ENCODE measurements at places on chromosomes 7 and 10.
A peak's percentile ranks its signal among the peaks of the same experiment; 100 is the strongest.

DNA sequence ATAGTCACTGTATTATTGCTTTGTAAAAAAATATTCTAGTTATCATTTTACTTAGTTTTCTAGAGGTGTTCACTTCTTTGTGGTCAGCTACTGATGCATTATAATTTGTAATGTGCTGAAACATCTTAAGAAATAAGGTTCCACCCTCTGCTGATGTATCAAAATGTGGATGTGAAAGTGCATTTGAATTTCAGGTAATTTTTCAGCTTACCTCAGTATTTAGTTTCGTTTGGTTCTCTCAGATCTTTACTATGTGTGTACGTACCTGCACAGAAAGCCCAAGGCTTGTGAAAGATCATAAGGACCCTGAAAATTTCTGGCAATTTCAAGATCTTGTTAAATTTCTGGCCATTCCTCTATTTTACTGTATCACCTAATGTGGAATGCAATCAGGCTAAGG, 542.3 kb upstream of the TPK1 start:
- no peak for DNase-seq

GRCh38 chr10:108591417-108591816, 1331.9 kb downstream of the XPNPEP1 start:
- no peak for DNase-seq

- DNase-seq, result peak; percentile 72
Measured at GRCh38 chr7:40717242-40717641, 582.4 kb downstream of the SUGCT start.

DNA sequence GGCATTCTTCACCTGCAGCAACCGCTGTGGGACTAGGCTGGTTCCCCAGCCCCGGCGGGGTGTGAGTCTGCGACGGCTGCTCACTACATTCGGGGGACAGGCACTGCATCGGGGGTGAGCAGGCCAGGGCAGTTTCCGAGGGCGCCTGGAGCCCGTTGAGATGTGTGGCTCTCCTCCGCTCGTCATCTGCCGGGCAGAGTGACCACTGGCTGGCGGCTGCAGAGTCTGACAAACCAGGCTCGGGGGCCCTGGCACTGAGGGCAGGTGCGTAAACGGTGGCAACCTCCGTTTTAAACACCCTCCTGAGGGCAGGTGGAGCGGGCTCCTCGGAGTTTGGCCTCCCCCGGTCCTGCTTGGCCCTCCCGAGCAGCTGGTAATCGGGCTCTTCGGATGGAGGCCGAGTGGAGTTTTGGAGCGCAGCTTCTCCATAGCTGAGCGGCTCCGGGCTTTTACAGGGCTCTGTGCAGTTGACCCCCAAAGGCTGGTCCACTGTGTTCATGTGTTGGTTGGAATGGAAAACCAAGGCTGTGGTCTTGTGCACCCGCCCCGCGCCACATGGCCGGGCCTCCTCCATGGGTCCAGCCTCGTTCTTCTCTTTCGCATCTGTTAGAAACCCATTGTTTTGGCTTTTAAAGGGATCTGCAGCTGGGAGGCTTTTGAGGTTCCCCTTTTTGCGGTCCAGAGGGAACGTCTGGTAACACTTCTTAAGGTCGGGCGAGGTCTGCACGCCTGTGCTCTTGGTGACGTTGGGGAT, 20.9 kb downstream of the INSYN2A start:
- DNase-seq, result no peak

GRCh38 chr7:24017519-24017918, 266.5 kb upstream of the NPY start:
- DNase-seq, result no peak

DNA sequence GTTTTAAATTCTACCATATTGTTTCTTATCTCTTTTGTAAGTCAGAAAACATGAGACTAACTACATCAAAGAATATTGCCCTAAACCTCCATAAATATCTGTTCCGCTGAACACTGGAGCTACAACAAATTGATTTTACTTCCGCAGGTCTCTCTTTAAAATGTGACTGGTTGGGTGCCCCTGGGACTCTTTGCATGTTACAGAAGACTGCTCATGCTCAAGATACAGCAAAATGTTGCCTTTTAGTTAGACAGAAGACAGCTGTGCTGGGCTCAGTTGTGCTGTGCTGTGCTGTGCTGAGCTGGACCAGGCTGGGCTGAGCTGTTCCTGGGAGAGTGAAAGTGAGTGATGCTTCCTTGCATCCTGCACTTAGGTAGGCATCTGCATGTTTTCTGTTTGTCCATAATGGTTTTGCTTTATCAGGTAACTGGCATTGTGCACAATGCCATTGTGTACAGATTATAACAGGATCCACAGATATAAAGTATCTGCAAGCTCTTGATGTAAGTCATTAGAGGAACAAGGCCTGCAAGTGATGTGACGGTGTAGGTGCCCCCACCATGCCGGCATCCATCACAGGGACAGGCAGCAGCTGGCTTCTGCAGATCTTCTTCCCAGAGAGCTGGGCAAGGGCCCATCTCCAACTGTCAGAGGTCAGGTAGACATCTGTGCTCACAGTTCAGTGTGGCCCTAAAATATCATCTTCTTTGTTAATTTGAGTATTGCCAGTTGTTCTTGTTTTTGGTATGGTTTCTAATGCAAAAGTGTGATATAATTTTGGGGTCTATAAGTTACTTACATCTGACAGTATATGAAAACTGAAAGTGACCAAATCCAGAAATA, 972.5 kb upstream of the CELF2 start:
- DNase-seq, result no peak

DNA sequence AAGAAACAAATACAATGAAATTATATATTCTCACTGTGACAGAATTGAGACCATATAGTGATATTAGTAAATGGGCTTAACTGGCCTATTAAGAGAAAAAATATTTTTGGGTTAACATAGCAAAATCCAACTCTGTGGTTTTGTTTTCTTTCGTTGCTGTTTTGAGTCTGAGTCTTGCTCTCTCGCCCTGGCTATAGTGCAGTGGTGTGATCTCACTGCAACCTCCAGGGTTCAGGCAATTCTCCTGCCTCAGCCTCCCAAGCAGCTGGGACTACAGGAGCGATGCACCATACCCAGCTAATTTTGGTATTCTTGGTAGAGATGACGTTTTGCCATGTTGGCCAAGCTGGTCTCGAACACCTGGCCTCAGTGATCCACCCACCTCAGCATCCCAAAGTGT, 15.3 kb downstream of the TRIM24 start:
- no peak for DNase-seq

GRCh38 chr10:94035982-94036765, 42.4 kb downstream of the PLCE1 start:
- no peak for DNase-seq

- peak; percentile 2 for DNase-seq
Measured at GRCh38 chr10:6877722-6878392, 297.8 kb upstream of the PRKCQ start.

DNA sequence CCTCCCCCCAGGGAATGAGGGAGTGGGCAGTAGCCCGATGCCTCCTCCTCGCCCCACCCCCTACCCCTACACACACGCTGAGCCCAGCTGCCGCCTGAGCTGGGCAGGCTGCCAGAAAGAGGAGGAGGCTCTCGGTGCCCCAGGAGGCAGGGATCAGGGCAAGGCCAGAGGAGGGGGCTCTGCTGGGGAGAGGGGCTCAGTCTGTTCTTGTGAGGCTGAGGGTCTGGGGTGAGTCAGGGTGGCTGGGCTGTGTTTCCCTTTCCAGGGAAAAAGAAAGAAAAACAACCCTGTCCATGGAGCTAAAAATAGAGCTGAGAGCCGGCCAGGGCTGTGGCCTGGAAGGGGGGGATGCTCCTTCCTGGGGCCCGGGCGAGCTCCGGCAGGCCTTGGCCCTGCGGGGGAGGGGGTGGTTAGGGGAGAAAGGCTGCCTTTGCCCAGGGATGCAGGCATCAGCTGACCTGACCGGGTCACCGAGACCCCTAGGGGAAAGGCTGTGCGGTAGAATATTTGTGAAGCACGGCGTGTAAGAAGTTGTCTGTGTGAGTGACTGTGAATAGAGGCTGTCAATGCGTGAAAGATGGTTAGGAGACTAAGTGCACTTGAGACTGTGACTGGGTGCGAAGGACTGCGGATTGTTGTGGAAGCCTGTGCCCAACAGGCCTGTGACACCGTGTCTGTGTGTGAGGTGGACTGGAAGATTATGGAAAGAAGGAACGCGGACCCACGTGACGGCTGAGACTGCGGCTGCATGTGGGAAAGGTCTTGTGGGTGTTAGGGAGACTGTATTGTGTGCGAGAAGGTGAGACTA, 1.2 kb upstream of the LZTS2 start:
- DNase-seq, result peak; percentile 79

- DNase-seq, result no peak
Measured at GRCh38 chr10:125149036-125149679, 11.2 kb downstream of the CTBP2 start.

GRCh38 chr7:52540041-52540440, 495.4 kb upstream of the POM121L12 start:
- DNase-seq, result peak; percentile 2

Data from activated CD8-positive, alpha-beta T cell treated with anti-CD3 and anti-CD28 coated beads for 36 hours (primary cell).